ENCODE measurements at places on chromosomes 7 and 10. TPM values are rescaled to one million over a fixed set of nuclear protein-coding genes. Genes with fewer than 3 reads are reported as not detected.

DNA sequence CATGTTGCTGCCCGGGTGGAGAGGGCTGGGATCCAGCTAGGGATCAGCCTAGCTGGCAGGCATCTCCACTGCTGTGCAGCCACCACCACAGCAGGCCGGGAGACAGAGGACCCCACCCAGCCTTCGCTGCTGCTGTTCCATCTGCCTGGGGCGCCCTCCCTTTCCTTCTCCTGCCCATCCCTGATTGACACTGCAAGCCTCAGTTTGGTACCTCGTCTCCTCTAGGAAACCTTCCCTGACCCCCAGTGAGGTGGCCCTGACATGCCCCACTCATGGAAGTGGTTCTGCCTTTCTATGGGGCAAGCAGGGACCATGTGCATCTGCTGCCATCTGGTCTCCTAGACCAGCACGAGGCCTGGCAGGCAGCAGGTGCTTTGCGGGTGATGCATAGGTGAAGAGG is 30.4 kb upstream of the DPYSL4 start:
- no peaks in the 10 kb centered on the region for H3K4me1 ChIP-seq
- no peak overlapping the region for H3K4me3 ChIP-seq
- DNase-seq = no peak
- H3K27ac ChIP-seq = no peak overlapping the region

- H3K27me3 ChIP-seq = no peaks in the 10 kb centered on the region
- H3K27ac ChIP-seq = no peak overlapping the region
- DNase-seq = no peak
- no peaks in the 10 kb centered on the region for H3K36me3 ChIP-seq
- no peak overlapping the region for H3K4me3 ChIP-seq
Measured at GRCh38 chr7:84009782-84010181, 184.8 kb downstream of the SEMA3A start.

DNA sequence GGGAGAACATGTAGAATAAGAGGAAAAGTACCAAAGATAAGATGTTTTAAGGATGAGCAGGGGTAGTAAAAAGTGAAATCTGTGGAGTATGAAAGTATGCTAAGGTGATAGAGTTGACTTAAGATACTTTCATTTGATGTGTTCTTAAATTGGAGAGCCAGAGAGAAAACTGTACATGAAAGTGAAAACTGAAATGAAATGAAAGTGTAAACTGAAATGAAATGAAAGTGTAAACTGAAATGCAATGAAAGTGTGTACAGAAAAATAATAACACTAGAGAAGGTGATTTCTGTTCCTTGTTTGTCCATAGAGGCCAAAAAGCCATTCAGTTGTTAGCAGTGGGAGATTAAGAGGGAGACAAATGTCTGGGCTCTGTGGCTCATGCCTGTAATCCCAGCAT is 17.5 kb downstream of the AHR start:
- H3K27me3 ChIP-seq = no peaks in the 10 kb centered on the region
- H3K4me1 ChIP-seq = peaks cover 20% of the 10 kb centered on the region
- no peak for DNase-seq
- H3K27ac ChIP-seq = no peak overlapping the region
- H3K4me3 ChIP-seq = no peak overlapping the region
- no peaks in the 10 kb centered on the region for H3K36me3 ChIP-seq

DNA sequence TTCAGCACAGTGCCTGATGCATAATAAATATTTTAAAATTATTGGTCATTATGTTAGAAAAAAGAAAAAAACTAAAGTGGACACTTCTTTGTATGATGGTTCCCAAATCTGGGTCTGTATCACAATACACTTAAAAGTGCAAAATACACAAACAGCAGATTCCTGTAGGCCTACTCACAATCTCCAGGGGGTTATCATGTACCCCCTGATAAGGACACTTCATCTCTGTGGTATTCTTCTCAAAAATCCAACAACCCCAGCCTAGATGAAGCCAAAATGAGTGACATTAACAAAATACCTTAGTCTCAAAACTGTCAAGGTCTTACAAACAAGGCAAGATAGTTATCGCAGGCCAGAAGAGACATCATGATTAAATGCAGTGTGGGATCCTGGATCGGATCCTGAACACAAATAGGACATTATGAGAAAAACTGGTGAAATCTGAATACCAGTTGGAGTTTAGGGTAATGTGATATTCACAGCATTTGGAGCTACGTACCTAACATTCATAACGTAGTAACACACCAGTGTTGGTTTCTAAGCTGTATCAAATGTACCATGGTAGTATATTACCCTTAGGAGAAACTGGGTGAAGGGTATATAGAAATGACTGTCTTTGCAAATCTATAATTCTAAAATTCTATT is 45.2 kb downstream of the NSUN6 start:
- H3K36me3 ChIP-seq = no peaks in the 10 kb centered on the region
- no peak for DNase-seq

DNA sequence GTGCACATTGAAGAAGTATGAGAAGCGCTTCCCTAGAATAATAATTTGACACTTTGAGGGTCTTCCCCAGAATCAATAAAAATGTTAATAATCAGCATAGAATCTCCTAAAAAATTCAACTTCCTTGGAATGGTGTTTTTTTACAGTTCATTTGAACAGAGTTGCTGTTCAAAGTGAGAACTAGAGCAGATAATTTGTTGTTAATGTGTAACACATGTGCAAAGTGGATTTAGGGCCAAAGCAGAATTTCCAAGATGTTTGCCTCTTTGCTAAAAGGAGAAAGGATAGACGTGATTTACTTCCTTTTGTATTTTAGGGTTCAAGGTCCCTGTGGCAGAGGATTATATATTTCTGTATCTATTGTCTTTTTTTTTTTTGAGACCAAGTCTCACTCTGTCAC is 73.8 kb downstream of the ZNF277 start:
- H3K27me3 ChIP-seq = no peaks in the 10 kb centered on the region
- DNase-seq = no peak
- H3K4me1 ChIP-seq = no peaks in the 10 kb centered on the region
- H3K27ac ChIP-seq = no peak overlapping the region

GRCh38 chr7:123665157-123665556 is 9.5 kb downstream of the LMOD2 start:
- no peak overlapping the region for H3K27ac ChIP-seq
- DNase-seq = no peak
- no peaks in the 10 kb centered on the region for H3K27me3 ChIP-seq
- H3K4me3 ChIP-seq = no peak overlapping the region

GRCh38 chr7:73779517-73779916 is 9.4 kb upstream of the CLDN3 start:
- peak; percentile 9 for DNase-seq
- no peaks in the 10 kb centered on the region for H3K27me3 ChIP-seq
- no peak overlapping the region for H3K27ac ChIP-seq
- no peaks in the 10 kb centered on the region for H3K36me3 ChIP-seq
- peaks cover 7% of the 10 kb centered on the region for H3K4me1 ChIP-seq

- no peaks in the 10 kb centered on the region for H3K27me3 ChIP-seq
- H3K4me3 ChIP-seq = no peak overlapping the region
- H3K27ac ChIP-seq = no peak overlapping the region
- H3K4me1 ChIP-seq = no peaks in the 10 kb centered on the region
- no peak for DNase-seq
- no peaks in the 10 kb centered on the region for H3K36me3 ChIP-seq
Measured at GRCh38 chr10:127734753-127735152, 2.2 kb upstream of the FOXI2 start.

DNA sequence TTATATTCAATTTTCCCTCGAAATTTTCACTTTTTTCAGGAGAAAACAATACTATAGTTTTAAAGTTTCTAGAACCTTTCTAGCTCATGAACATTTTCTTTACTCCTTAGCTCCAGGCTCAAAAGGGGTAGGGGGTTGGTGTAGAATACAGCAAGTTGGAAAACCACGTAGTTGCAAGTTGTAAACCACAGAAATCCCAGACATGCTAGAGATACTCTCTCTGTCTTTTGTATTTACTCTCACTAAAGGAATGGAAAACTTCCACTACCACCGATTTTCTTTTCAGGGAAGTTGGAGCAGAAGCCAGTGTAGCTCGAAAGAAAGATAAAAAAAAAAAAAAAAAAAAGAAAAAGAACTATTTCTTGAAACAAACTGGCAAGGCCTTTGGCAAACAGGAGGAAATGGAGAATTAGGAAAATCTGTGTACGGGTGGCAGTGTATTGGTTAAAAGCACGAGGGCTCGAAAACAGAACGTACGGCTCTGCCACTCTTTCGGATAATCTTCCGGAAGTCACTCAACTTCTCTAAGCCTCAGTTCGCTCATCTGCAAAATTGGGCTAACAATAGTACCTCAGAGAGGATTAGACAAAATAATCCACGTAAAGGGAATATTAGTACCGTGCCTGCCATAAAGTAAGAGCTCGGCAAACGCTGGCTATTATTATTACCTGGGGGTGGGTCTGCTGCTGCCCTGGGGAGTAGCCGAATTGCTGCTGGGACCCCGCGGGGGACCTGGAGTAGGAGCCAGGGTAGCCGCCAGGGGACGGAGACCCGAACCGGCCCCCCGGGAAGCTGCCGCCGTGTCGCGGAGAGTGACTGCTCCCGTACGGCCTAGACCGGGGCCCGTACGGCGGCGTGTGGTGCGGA is 628 bp downstream of the MPLKIP start:
- no peaks in the 10 kb centered on the region for H3K36me3 ChIP-seq
- H3K27ac ChIP-seq = peak overlapping the region; percentile 92
- DNase-seq = no peak
- peak overlapping the region; percentile 89 for H3K4me3 ChIP-seq
- H3K4me1 ChIP-seq = peaks cover 9% of the 10 kb centered on the region

FAM24B gene
- total RNA-seq = 19.0 TPM

GPR26 gene
- not detected for total RNA-seq

PTCD1 gene
- 59.6 TPM for total RNA-seq

LRRD1 gene
- total RNA-seq = not detected

LDB3 gene
- 0.09 TPM for total RNA-seq

OPALIN gene
- total RNA-seq = not detected

Measured in Caco-2 (cell line).